ENCODE measurements at places on chromosomes 7 and 10. TPM values are rescaled to one million over a fixed set of nuclear protein-coding genes. Genes with fewer than 3 reads are reported as not detected.

Gene RPEL1
- 0.09 TPM for total RNA-seq

GRCh38 chr7:100472121-100472851, 6.7 kb downstream of the TSC22D4 start:
- no peak for DNase-seq

Gene FUOM
- total RNA-seq: 13.0 TPM

DNA sequence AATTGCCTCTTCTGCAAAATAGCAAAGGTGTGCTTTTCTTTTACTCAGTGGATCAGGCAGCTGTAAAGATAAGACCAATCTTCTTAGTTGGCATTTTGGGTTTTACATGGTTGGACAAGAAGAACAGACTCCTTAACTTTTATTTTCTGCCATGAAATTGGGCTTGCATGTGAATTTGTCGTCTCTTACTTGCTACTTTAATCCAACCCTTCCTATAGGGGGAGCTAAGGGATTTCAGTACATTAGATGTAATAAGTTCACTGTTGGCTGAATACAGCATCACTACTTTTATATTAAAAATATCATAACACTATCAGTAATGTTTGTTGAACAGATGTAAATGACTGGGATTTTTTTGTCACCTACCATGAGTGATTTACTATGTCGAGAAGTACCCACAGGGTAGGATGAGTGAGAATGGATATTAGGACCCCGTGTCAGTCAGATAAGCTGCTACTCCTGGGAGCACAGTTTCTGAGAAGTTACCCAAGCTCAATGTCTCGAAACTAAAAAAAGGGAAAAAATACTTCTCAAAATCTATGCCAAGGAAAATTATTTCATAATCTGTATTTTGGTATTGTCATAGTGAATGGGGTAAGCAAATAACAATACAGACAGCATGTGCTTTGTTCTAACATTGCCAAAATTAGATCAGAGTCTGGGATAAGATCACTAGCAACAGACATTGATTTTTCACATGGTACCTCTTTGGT, 127.4 kb upstream of the AGR3 start:
- DNase-seq: no peak

Gene HTR5A
- not detected for total RNA-seq

GRCh38 chr10:116632596-116633215, 12.0 kb downstream of the PNLIPRP2 start:
- no peak for DNase-seq

GRCh38 chr7:29342761-29343160, 148.2 kb downstream of the CHN2 start:
- DNase-seq: no peak

GRCh38 chr10:29980084-29980483, 79.3 kb downstream of the JCAD start:
- DNase-seq: no peak

GRCh38 chr10:125638555-125638954, 44.4 kb downstream of the TEX36 start:
- DNase-seq: no peak

Gene CFAP70
- 3.6 TPM for total RNA-seq

DNA sequence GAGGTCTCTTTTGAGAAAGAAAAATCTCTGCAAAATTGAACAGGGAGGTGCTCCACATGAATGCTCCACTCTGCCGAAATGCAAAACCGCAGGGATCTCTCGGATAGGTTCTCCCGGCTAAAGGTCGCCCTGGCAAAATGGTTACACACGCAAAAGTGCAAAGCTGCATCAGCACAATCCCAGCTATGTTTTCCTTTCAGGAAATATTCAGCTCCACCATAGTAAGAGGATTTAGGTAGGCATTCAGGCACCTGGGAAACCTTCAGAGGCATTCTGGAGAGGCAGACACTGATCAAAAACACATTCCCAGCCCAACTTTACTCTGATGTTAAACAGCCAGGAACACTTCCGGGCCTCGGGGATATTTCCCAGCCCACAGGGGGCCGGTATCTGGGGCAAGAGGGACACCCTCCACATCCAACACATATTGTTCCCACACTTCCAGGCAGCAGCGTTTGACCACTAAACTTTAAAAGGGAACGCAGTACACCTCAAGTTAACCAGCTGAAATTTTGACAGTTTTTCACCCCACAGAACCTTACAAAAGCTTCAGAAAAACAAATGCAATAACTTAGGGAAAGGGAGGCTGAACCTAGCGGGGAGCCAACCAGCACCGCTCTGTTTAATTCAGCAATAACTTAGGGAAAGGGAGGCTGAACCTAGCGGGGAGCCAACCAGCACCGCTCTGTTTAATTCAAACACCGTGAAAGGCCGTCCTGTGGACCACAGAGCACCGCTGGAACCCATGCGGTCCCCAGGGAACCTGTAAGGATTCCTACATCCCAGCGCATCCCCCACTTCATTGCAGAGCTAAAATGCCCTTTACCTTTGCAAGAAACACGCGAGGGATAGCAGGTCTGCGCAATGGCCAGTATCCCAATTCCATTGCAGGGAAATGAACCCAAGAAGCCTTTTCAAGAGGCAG, 45.9 kb downstream of the TNS3 start:
- no peak for DNase-seq

Gene RHOBTB1
- 16.8 TPM for total RNA-seq

Gene OR6V1
- not detected for total RNA-seq

- no peak for DNase-seq
Measured at GRCh38 chr7:151709141-151710038, 167.5 kb downstream of the PRKAG2 start.

Gene NME8
- 0.89 TPM for total RNA-seq

Gene NRAP
- total RNA-seq: not detected

DNA sequence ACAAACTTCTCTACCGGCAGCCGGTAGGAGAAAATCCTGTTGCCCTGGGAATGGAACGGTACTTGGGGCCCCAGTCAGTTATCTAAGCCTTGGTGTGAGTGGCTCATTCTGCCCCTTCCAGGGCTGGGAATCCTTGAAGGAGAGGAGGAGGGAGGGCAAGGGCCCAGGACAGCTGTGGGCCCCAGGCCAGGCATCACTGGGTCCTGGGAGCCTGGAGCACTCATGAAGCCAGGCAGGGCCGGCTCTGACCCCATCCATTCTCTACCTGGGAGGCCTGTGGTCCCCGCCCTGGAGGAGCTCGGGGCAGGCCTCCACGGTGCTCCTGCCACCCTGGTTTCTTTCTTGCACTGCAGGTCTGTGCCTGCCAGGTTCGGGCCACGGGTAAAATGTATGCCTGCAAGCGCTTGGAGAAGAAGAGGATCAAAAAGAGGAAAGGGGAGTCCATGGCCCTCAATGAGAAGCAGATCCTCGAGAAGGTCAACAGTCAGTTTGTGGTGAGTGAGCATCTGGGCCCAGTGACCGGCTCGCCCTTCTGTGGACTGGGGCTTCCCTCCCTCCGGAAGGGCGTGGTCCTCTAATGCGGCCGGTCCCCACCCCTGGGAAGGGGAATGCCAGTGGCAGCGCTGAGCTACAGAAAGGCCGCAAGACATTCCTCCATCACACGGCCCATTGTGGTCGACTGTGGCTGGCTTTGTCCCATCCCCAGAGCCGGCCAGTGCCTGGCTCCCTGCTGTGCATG, 111.3 kb downstream of the RGS10 start:
- no peak for DNase-seq

- DNase-seq: no peak
Measured at GRCh38 chr10:125243532-125244253, 83.3 kb upstream of the CTBP2 start.

DNA sequence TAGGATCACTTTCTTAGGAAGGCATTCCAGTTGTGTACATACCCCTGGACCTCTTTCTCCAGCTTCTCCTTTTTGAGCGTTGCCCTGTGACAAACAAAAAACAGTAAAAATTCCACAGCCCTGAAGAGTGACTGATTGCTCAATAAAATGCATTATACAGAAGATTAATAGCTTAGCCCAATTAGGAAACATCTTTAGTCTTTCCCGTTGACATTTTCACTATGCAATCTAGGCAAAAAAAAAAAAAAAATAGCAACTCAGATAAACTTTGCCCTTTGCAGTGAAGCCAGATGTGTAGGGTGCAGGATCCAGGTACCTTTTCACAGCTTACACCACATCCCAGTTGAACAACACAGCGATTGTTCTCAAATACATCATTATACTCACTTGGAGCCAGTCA, 17.9 kb downstream of the COL28A1 start:
- DNase-seq: no peak

Gene C10orf90
- 0.20 TPM for total RNA-seq

- no peak for DNase-seq
Measured at GRCh38 chr10:85607043-85607695, 759.4 kb downstream of the GRID1 start.

DNA sequence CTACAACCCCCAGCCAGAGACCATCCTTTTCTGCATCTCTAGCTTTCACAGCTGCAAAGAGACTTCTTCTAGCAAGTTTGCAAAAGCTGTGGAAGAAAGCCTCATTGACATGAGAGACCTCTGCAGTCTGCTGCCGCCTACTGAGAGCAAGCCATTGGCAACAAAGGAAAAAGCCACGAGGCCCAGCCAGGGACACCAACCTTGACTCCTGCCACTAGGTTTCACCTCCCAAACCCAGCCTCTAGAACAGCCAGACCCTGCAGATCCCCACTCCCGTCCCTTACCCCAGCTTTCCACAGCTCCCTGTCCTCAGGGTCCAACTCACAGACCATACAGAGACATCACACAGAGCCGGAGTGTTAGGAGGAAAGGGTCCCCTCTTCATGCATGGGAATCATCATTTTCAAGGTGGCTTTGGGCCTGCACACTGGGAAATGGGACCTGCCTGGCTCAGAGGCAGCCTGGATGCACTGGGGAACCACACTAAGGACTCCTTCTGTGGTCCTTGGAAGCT, 14.6 kb upstream of the C10orf53 start:
- no peak for DNase-seq

- no peak for DNase-seq
Measured at GRCh38 chr7:79930604-79931003, 204.0 kb upstream of the GNAI1 start.

GRCh38 chr7:104160375-104160774, 47.4 kb downstream of the ORC5 start:
- DNase-seq: no peak

Gene RBM20
- 1.4 TPM for total RNA-seq

GRCh38 chr7:38630720-38631673, at the start of gene AMPH:
Gene AMPH (minus strand): TSS chr7:38631373. CDS start chr7:38631351, 22 bp downstream.
- peak; percentile 17 for DNase-seq

- peak; percentile 33 for DNase-seq
Measured at GRCh38 chr10:22931948-22932347, 4.1 kb downstream of the ARMC3 start.

GRCh38 chr7:7151285-7151684, 31.1 kb upstream of the C1GALT1 start:
- DNase-seq: no peak

- DNase-seq: no peak
Measured at GRCh38 chr10:78407966-78408365, 374.3 kb downstream of the RPS24 start.

Data from mucosa of gallbladder (tissue), 1 donor.